GM04504 (cell line): ENCODE measurements at places on chromosomes 12 and 14.
A peak's percentile ranks its signal among the peaks of the same experiment; 100 is the strongest.

DNA sequence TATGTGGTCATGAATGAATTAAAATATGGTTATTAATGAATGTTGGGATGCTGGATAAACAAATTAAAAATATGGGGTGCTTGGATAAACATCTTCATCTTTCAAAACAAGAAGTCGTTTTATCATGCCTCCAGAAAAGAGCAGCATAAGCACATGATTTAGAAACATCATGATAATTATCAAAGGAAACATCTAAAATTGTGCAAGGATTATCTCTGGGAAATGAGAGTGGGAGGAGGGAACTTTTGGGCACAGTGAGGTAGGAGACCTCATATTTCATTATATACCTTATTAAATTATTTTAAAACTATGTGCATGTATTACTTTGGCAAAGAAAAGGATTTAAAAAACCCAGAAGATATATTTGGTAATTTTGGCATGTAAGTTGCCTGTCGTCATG is 8.9 kb downstream of the C3AR1 start:
- DNase-seq: no peak

GRCh38 chr14:68842298-68842697 is 49.4 kb upstream of the ZFP36L1 start:
- DNase-seq: no peak

- DNase-seq: peak; percentile 19
Observed at GRCh38 chr14:80850197-80850814, 91.2 kb downstream of the CEP128 start.

GRCh38 chr12:13976028-13976584 is 5.3 kb downstream of the GRIN2B start:
- no peak for DNase-seq

- no peak for DNase-seq
Observed at GRCh38 chr14:44640416-44640815, 133.3 kb upstream of the FSCB start.

- DNase-seq: no peak
Observed at GRCh38 chr12:26212396-26212795, 17.0 kb downstream of the SSPN start.

DNA sequence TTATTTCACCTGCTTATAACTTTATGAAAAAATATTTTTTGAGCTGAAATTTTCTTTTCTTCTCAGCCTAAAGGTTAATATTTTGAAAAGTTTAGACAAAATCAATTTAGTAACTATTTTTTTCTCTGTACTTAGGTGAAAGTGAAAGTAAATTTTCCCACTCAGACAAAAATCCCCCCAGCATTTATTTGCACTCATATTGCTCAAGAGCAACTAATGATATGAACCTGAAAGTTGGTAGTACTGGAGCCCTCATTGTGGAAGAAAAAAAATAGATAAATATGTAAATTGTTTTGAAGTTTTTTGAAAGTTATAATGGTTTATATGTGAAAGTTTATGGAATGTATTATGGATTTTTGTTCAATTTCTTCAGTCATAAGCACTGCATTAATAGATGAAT is 1005.9 kb upstream of the ATXN7L3B start:
- DNase-seq: no peak

DNA sequence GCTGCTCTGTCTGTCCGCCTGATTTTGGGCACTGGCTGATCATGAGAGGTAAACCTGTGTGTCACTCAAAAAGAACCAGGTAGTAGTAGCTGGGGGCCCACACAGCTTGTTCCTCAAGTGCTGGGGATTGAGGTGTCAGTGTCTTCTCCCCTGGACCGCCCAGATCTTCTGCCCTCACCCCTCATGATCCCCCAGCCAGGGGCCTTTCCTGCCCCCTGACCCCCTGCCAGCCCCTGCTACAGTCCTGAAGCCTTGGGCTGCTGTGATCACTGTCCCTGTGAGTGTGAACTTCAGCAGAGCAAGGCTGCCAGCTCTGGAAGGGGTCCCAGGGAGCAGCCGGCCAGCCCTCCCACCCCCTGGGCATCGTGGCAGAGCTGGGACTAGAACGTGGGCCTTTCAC is 11.4 kb downstream of the WSCD2 start:
- no peak for DNase-seq

DNA sequence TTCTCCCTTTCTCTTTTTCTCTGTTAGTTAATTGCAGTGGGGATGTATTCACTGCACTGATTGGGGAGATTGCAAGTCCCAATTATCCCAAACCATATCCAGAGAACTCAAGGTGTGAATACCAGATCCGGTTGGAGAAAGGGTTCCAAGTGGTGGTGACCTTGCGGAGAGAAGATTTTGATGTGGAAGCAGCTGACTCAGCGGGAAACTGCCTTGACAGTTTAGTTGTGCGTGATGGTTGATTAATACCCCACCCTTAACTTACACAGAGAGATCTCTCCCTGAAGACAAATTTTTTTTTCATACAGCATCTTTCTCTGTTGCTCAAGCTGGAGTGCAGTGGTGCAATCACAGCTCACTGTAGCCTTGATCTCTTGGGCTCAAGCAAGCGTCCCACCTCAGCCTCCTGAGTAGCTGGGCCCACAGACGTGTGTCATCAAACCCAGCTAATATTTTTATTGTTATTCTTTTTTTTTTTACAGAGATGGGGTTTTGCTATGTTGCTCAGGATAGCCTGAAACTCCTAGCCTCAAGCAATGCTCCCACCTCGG is 4.6 kb downstream of the C1S start:
- no peak for DNase-seq

GRCh38 chr12:83321971-83322370 is 635.3 kb downstream of the TMTC2 start:
- DNase-seq: no peak

GRCh38 chr12:129629901-129630300 is 273.9 kb downstream of the TMEM132D start:
- DNase-seq: no peak

DNA sequence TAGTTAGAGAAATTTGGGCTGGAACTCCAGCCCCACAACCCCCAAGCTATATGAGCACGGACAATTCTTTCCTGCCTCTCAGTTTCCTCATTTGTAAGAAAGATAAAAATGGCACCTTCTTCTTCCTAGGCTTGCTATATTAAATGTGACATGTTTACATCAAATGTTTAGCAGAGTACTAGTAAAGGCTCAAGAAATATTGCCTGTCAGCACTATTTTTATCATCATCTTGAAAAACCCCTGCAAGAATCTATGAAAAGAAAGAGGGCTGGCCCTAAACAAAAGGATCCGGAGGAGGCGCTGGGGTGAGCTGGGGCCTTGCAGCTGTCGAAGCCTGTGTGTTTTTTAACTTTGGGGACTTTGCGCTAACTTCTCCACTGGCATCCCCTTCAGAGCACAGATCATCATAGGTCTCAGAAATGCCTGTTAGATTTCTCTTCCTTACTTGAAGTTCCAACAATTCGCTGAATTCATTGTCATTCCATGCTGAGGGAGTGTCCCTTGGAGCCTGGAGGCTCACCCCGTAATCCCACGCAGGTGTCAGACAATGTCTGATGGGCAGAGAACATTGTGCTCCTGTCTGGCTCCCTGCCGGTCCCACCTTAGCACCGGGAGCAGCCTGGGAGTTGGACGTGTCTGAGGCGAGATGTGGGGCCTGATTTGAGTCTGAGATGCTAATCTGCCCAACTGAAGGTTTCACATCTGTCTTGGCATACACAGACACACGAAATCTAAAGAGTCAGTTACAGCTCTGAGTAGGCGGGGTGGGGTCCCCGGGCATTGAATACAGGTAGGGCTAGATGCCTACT is 206.8 kb downstream of the NUAK1 start:
- DNase-seq: no peak

DNA sequence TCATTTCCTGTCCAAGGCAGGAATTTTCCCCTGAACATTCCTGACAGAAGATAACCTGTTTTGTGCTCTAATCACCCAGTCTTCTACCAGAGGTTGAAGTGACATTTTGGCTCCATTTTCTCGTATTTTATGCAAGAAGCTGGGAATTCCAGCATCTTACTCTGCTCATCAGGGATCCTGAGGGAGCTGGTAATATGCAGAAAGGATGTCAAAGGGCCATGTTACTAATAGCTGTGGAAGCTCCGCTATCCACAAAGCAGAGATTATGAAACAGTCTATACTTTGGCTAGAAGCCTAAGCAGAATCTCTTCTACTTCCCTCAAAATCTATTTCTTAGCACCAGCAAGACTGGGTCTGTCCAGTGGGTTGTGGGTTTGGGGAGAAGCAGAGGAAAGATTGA is 613.0 kb downstream of the DIO2 start:
- no peak for DNase-seq

DNA sequence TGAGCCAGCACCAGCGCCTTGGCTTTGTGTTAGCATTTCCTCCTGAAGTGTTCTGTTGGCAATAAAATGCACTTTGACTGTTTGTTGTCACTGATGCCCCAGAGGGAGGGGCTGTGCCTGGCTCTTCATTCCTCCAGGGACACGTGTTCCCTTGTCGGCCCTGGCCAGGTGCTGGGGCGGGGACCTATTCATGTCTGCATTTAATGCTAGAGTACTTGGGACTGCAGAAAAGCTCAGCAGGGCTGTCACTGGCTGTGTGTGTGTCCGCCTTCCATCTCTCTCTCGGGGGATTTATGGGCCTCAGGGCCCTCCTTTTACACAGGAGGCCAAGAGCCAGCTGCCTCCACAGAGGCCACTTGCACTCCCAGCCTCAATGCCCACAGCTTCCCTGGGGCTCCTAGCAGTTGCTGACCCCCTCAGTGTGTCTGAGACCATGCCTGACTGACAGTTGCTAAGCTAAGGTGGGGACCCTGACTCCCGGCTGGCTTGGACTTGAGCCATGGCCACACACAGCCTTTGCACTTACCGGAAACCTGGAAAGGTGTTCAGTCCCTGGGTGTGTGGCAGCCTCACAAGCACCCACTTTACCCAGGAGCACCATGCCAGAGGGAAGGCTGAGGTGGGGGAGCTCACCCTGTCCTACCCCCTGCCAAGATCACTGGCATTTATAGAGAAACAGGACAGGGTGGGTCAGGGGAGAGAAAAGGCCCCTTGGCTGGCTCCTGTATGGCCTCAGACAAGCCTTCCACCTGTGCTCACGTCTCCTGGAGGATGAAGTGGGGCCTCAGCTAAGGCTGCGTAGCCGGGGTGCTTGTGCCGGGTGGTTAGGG is 27.8 kb downstream of the HIP1R start:
- DNase-seq: no peak

GRCh38 chr14:53338192-53338591 is 185.1 kb upstream of the DDHD1 start:
- DNase-seq: no peak

GRCh38 chr12:104792570-104792969 is 165.5 kb downstream of the SLC41A2 start:
- peak; percentile 93 for DNase-seq

DNA sequence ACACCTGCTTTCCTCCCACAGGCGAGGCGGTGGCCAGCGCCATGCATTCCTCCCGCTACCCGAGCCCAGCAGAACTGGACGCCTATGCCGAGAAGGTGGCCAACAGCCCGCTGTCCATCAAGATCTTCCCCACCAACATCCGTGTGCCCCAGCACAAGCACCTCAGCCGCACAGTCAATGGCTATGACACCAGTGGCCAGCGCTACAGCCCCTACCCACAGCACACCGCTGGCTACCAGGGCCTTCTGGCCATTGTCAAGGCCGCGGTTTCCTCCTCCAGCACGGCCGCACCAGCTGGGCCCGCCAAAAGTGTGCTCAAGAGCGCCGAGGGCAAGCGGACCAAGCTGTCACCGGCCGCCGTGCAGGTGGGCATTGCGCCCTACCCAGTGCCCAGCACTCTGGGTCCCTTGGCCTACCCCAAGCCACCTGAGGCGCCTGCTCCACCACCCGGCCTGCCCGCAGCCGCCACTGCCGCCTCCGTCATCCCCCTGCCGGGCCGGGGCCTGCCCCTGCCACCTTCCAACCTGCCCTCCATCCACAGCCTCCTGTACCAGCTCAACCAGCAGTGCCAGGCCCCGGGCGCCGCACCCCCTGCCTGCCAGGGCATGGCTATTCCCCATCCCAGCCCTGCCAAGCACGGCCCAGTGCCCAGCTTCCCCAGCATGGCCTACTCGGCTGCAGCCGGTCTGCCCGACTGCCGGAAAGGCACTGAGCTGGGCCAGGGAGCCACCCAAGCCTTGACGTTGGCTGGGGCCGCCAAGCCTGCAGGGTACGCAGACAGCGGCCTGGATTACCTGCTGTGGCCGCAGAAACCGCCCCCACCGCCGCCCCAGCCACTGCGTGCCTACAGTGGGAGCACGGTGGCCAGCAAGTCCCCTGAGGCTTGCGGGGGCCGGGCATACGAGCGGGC is 54.6 kb downstream of the FAM222A start:
- DNase-seq: no peak

DNA sequence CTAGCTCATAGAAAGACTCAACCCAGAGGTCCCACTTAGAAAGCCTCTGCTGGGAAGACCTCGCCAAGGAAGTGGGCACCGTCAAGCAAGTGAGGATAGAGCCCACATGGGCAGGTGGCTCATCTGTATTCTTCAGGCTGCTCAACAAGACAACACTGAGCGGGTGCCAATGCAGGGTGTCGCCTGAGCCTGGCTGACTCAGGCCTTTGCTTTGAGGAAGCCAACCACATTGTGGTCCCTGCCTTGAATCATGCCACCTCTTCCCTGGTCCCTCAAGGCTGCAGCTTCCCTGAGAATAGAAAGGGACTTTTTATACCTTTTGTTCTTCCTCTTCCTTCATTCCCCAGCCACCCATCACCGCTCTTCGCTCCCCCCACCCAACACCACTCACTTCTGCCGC is 2.1 kb upstream of the RNASE13 start:
- no peak for DNase-seq

DNA sequence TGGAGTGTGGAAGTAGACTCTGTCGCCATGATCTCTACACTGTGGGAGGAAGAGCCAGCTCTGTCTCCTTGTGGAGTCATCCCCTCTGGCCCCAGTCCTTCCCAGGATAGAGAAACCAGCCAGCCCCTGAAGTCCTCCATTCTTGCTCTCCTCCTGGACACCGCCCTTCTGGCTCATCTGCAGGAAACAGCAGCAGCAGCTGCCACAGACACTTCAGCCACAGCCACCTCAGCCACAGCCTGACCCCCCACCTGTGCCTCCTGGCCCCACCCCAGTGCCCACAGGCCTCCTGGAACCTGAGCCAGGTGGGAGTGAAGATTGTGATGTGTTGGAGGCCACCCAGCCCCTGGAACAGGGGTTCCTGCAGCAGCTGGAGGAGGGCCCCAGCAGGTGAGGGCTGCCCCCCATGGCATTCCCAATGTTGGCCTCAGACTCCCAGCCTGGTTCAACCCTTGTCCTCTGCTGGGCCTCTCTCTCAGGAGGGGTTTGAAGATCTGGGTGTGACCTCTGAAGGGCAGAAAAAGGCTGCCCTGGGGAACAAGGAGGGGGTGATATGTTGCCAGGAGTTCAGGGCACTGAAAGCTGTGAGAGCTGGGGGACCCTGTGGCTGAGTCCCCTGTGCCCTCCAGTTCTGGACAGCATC is 10.5 kb downstream of the PRPF40B start:
- no peak for DNase-seq
